Stimulated activated CD8-positive, alpha-beta memory T cell treated with anti-CD3 and anti-CD28 coated beads, Interleukin-7, amount 100 ng/mL, for 4 hours (primary cell): ENCODE measurements at places on chromosomes 2 and 18.

GRCh38 chr2:146214394-146214929 is 1630.4 kb upstream of the ACVR2A start:
- DNase-seq: no peak

DNA sequence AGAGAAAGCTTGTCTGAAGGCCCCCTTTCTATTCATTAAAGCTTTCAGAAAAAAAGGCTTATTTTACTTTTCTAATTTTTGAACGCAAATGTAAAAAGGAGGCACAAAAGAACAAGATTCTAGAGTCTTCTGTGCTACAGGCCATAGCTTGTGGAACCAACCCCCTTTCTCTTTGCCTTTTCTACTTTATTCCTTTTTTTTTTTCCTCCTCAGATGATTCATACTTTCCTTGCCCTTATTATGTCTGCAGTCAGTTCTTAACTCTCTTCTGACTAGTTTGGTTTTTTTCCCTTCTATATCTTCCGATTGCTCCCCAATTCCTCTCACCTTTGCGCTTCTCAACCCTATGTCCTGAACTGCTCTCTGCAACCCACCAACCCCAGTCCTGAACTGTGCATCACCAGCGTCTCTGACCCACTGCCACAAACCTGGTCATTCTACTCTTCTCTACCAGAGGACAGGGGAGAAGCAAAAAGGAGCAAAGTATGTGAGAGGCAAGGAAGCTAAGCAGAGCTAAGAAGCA is 56.9 kb upstream of the WIPF1 start:
- no peak for DNase-seq

GRCh38 chr18:77495079-77495478 is 245.4 kb downstream of the GALR1 start:
- DNase-seq: no peak

GRCh38 chr2:18966131-18966530 is 376.8 kb upstream of the NT5C1B start:
- DNase-seq: no peak

DNA sequence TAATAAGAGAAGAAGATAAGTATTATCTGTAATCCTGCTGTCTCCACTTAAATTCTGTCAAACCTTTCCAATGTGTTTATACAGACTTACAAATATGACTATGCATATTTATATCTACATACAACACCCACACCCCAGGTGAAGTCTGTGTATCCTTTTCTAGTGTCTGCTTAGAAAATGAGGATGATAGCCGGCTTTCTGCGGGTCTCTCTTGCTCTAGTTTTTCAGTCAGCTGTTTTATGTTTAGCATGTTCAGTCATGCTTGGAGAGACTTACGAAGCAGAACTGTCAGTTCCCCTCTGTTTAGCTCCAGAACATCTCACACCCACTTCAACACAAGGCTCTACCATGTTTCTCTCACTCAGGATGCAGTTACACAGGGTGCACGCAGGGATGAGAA is 137.3 kb upstream of the NFATC1 start:
- DNase-seq: no peak

- DNase-seq: no peak
These were observed 83.5 kb downstream of the HRH4 start for GRCh38 chr18:24543795-24544498.

GRCh38 chr2:224202281-224202865 is 163.3 kb upstream of the SERPINE2 start:
- DNase-seq: no peak

DNA sequence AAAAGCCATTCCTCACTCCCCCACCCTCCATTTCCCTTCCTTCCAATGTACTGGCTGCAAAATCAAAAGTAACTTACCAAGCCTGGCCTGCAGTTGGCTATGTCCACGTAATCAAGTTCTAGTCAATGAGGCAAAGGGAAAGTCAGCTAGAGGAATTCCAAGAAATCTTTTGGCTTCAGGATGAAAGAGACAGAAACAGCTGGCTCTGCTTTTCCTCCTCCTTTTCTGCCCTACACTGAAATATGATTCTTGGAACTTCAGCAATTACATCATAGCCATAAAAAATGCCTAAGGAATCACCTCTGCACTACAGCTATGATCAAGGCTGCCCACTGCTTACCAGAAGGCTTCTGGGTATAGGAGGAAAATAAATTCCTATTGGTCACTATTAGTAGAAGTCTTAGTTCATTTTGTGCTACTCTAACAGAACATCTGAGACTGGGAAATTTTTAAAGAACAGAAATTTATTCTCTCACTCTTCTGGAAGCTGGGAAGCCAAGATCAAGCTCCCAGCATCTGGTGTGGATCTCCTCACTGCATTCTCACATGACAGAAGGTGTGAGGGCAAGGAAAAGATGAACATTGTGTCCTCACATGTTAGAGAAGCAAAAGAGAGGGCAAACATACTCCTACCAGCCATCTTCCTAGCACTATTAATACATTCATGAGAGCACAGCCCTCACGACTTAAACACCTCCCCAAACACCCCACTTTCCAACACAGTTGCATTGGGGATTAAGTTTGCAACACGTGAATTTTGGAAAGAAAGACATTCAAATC is 219.9 kb downstream of the TMX3 start:
- no peak for DNase-seq

DNA sequence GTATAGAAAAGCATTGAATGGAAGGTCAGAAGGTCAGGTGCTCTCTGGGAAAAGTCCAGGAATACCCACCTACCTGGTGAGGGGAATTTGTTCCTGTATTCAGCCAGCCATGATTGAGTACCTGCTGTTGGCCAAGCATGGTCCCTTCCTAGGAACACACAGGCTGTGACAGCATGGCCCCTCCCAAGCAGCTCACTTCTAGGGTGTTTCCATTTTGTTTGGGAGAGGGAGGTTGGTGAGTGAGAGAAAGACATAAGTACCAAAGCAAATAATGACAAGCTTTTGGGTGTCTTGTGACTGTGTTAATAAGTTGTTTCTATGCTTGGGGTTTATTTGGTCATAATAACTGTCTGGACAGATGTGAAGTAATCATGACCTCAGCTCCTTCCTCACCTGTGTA is 46.3 kb downstream of the CABLES1 start:
- DNase-seq: no peak

DNA sequence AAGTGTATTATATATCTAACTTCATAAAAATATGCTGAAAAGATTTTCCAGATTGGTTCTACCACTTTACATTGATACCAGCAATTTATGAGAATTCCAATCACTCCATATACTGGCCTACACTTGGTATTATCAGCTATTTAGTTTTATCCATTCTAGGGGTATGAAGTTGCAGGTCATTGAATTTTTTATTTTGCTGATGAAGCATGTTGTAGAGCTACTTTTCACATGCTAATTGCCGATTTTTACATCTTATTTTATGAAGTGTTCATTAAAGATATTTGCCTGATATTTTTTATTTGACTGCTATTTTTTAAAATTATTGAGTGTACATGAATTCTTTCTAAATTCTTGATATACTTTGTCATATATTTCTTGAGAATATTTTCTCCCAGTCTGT is 542.1 kb downstream of the ADCYAP1 start:
- no peak for DNase-seq

DNA sequence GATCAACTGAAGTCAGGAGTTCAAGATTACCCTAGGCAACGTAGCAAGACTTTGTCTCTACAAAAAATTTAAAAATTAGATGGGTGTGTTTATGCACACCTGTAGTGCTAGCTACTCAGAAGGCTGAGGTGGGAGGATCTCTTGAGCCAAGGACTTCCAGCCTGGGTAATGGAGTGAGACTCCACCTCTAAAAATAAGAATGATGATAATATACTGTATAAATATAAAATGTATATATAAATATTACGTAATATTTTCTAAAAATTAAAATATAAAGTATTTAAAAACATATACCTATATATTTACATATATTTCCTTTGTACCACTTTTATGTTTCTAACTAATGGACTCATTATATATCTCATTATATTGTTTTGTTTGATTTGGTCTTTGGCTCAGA is 409.5 kb upstream of the REG3G start:
- DNase-seq: no peak

DNA sequence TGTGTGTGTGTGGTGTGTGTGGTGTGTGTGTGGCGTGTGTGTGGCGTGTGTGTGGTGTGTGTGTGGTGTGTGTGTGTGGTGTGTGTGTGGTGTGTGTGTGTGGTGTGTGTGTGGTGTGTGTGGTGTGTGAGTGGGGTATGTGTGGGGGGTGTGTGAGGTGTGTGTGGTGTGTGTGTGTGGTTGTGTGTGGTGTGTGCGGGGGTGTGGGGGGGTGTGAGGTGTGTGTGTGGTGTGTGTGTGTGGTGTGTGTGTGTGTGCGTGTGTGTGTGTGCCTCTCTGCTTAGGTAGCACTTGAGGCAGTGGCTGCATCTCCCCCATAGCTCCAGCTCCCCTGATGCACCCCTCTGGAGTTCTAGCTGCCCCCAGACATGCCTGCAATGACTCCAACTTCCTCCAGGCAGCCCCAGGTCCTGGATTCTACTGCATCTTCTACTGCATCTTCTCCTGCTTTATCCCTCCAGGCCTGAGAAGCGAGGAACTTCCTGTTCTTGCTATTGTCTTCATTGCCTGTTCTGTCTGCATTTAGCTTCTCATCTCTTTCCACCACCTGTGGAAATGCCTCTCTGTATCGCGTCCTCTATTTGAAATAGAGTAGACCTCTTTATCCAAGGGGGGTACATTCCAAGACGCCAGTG is 22.2 kb upstream of the MLPH start:
- DNase-seq: no peak

DNA sequence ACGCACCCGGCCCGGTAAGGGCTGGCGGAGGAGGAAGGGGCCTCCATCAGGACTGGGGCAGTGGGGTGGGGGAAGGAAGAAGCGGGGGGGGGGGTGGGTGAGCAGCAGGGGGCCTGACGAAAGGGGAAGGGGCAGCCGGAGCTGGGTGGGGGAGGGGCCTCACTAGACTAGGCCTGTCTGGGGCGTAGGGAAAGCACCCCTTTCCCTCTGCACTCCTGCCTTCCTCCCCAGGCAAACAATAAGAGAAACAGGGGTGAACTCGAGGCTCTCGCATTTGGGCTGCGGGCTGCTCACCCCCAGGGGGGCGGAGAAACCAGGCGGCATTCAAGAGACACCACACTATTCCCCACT is 82.7 kb upstream of the POMC start:
- no peak for DNase-seq

DNA sequence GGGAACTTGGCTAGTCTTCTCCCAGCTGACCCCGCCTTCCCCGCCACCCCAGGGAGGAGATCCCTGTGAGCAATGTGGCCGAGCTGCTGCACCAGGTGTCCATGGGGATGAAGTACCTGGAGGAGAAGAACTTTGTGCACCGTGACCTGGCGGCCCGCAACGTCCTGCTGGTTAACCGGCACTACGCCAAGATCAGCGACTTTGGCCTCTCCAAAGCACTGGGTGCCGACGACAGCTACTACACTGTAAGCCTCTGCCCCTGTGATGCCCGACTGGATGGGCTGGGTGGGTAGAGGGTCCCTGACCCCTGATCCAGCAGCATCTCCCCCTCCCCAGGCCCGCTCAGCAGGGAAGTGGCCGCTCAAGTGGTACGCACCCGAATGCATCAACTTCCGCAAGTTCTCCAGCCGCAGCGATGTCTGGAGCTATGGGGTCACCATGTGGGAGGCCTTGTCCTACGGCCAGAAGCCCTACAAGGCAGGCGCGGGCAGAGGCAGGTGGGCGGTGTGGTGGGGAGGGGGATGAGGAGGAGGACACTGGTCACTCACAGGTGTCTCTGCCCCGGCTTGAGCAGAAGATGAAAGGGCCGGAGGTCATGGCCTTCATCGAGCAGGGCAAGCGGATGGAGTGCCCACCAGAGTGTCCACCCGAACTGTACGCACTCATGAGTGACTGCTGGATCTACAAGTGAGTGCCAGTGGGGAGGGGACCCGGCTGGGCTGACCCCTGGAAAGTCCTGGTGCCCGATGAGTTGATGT is 24.2 kb downstream of the ZAP70 start:
- no peak for DNase-seq

DNA sequence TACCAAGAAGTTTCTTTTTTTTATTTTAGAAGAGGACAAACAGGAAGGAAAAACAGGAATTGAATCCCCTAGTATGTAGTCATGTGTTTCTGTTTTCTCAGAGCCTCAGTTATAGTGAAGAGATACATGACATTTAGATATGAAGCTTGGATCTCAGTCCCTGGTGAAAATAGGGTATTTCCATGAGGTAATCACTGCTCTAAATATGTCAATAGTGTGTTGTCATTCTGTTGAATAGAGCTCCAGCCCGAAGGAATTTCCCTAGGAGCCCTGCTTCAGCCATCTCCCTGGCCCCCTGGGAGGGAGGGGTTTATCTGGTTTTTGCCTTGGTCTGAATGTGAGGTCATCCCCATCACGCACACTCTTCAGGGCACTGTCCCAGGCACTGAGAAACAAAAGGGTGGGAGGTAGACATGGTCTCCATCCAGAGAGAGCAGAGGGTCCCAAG is 47.1 kb upstream of the REL start:
- no peak for DNase-seq

DNA sequence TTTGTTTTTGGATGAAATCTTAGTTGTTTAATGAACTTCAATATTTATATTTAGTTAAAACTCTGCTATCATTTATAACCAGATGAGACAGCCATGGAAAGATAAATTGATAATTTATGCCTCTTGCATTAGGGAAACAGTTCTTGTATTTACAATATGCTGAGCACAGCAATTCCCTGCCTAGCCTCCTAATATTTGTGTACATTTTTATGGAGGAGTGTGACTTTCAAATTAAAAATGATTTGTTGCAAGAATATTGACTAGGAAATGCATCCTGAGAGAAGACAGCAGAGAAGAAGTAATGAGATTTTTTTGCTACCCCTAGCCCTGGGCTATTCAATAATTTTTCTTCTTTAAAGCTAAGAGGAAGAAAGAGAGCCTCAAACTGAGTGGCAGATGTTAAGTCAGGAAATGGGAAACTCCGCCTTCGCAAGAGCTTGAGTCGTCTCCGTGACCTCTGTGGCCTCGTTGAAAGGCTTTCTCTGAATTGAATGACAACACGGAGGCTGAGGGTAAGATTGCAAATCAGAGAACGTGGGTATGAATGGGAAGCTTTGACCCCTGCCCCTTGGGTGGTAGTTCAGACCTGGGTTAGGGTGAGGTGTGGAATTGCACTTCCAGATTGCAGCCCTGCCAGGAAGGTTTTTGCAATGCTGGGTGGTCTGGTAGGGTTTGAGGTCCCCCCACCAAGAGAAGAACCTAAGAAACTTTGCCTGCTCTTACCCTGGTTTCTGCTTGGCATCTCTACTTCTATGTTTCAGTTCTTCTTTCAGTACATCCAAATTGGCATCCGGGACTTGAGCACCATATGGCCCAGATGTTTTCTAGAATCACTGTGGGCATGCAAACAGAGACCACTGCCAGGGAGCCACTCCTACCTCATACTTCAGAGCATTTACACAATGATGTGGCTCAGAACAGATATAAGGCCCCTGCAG is 210.3 kb upstream of the RBMS1 start:
- no peak for DNase-seq

GRCh38 chr2:233413046-233413445 is 58.8 kb downstream of the DGKD start:
- no peak for DNase-seq
